ENCODE measurements at places on chromosomes 7 and 10.
A peak's percentile ranks its signal among the peaks of the same experiment; 100 is the strongest.

- no peak for DNase-seq
Observed at GRCh38 chr7:30041526-30042269, 13.5 kb downstream of the PLEKHA8 start.

GRCh38 chr10:31133792-31134310 is 102.2 kb upstream of the ZNF438 start:
- peak; percentile 52 for DNase-seq

DNA sequence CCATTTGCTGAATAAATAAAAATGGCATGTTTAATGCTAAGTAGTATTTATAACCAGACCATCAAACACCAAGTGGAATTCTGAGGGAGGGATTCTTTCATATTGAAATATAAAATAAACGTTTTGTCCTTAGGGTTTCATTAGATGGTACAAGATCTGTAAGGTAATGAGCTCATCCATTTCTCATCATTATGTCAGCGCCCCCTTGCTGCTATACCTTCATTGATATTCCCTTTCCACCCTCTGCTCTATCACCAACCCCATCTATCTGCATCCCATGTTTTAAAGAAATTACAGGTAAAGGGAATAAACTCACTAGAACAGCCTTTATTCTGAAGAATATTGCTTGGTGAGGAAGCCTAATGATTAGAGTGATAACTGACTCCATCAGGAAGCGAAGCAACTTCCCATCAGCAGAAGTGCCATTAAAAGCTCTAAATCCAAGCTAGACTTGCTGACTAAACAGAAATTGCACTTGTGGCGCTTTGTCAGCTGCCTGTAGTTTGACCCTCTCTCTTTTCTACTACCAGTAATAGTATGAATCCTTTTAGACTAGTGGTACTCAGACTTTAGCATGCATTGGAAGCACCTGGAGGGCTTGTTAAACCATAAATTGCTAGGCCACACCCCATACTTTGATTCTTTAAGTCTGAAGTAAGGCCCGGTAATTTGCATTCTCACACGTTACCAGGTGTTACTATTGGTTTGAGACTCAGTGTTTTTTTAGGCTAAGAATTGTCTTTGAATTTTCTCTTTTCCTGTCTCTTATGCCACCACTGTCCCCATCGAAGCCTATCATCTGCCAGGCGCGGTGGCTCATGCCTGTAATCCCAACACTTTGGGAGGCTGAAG is 27.5 kb downstream of the ADD3 start:
- DNase-seq = no peak

DNA sequence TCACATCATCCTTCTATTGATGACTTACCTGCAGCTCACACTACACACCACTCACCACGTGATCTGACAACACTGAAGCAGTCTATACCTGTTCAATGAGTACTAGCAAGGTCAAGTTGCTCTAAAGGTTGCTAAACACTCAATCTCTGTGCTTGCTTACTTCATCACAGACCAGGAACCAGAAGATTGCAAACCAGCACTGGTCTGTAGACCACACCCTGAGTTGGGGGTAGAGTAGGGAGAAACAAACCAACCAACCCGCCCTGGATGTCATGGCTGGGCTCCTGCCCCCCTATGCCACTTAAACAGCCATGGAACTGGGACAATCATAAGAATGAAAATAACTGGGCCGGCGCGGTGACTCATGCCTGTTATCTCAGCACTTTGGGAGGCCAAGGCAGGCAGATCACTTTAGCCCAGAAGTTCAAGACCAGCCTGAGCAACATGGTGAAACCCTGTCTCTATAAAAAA is 19.6 kb downstream of the DLG5 start:
- DNase-seq = no peak

- DNase-seq = no peak
Observed at GRCh38 chr7:41617987-41618386, 84.9 kb downstream of the INHBA start.

- DNase-seq = no peak
Observed at GRCh38 chr10:85667638-85668233, 698.9 kb downstream of the GRID1 start.

DNA sequence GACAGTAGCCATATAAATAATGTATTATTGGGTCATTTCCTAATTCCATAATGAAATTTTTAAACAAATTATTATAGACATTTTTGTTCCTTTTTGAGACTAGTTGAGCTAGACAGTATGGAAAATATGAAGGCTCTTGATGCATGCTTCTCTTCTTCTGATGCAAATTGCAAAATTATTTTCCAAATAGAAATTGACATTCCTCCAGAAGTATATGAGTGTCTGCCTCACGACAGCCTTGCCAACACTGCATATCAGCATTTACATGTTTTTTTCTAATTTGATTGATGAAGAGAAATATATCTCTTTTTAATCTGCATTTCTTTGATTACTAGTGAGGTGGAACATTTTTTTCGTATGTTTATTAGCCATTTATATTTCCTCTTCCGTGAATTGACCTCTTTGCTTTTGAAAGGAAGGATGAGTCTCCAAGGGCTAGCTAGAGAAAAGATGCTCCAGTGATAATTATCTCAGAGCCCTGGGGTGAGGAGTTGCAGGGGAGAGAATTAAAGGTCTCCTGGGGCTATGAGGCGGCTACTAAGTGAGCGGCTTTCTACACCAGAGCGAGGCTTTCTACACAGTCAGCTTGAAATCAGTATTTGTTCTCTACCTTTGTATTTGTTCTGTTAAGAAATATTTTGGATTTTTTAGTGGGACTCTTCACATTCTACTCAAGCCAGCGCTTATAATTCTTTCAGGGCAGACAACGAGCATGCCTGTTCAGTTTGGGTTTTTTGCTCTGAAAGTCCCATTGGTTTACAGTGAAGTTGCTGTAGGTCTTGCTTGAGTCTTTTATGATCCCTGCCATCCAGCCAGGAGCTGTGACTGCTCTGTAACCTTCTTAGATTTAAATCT is 712.2 kb upstream of the GALNT17 start:
- DNase-seq = no peak

- no peak for DNase-seq
Observed at GRCh38 chr7:106570948-106571418, 90.0 kb downstream of the CCDC71L start.

GRCh38 chr10:124349996-124350280 is 68.8 kb downstream of the OAT start:
- no peak for DNase-seq

DNA sequence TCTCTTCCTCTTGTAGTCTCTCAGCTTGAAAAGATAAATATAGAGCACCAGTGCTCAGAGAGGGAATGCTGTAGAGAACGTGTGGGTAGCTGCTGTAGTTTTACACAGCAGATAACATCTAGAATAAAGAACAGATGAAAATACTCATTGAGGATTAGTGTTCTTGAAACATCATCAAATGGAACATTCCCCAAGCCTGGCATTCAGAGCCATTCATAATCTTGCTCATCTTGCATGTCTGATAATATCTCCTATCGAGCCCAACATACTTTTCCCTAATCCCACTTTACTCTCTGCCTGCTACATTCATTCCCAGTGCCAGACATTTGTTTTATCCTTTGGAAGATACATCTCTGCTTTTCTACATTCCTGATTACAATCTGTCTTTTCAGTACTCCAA is 35.2 kb downstream of the MCU start:
- no peak for DNase-seq

- DNase-seq = no peak
Observed at GRCh38 chr7:19317461-19317860, 172.2 kb upstream of the FERD3L start.

- DNase-seq = no peak
Observed at GRCh38 chr10:43202657-43203447, 64.0 kb downstream of the RASGEF1A start.

GRCh38 chr10:117075064-117075463 is 63.0 kb downstream of the VAX1 start:
- no peak for DNase-seq

DNA sequence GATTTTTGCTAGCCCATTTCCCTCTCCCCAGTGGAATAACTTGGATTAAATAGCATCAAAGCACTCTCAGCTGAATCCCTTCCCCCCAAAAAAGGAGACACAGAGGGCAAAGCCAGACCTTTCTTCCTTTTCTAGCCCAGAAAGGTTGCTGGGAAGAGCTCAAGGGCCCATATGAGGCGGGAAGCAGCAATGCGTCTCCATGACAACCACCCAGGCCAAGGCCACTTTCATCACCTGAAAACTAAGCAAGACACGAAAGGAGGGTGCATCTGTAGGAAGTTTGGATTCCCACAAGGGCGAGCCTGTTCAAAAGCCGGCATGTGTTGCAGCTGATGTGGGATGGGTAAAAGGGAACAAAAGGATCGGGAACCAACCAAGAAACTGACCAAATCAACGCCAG is 229.1 kb downstream of the PLXNA4 start:
- DNase-seq = no peak

DNA sequence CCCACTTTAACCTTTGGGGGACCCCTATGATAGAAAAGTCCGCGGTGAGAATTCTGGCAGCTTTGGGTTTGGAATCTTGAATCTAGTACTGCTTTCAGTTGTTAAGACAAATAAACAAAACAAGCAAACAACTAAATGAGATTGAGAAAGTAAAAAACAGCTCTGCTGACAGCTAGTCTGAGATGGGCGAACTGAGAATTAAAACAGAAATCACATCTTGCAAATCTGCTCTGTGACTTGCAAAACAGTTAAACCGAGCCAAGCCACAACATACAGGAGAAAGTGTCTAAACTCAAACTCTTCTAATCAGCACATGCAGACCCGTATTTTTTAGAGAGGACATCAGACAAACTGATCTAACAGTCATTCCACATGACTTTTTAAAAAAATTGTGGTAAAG is 110.4 kb downstream of the SH2D4B start:
- DNase-seq = no peak

DNA sequence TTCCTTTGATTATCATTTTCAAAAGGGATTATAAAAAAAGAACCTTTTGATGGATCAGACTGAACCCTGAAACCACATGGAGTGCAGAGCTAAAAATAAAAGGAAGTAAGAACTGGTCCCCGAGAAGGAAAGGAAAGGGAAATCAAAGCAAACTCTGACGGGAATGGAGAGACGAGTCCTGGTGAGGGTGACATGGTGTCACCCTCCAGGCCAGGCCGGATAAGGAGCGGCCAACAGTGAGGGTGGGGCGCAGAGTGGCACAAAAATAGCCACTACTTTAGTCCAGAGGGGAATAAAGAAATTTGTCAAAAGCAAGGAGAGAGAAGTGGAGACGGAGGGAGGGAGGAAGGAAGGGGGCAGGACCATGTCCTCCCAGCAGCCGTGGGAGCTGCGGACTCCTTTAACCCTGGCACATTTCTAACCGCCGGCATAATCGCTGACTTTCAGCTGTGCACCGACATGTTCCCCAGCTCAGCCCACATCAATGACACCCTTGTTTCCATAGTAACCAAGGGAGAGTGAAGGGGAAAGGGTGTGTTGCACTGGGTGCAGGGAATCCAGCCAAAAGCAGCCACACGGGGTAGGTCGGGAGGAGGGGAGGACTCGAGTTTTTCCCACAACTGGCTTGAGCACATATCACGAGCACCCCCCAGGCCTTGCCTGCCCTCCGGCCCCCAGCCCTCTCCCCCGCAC is 29.7 kb downstream of the TRIM8 start:
- DNase-seq = no peak

GRCh38 chr7:134422008-134422407 is 36.9 kb downstream of the AKR1B1 start:
- peak; percentile 83 for DNase-seq

DNA sequence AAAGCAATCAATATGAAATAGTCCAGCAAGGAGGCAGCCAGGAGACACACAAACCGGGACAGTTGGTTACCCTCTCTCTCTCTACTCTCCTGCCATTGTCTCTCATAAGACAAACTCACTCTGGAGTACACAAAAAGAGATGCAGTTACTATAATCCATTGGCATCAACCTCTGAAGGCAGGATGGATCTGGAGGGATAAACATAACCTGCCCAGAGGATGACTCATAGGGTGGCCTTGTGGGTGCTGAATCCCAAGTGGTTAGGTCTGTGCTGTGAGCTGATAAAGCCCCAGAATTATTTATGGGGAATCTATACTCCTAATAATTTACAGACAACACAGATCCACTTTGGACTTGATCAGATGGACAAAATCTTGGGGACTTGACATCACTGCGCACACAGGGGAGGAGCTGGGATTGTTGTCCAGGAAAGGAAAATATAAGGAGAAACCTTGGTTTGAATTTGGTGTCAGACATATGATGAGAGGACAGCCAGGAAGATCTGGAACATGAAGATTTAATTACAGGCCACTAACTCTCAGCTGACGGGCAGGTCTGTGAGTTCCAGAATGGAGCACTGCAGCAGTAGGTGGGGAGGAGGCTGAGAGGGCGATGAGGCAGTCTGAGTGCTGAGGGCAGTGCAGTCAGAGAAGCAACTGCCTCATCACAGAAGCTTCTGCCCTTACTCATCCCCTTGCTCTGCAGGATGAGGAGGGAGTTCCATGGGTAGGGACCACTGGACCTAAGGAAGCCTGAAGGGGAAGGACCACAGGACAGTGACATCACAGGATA is 113.9 kb upstream of the PRSS58 start:
- no peak for DNase-seq

DNA sequence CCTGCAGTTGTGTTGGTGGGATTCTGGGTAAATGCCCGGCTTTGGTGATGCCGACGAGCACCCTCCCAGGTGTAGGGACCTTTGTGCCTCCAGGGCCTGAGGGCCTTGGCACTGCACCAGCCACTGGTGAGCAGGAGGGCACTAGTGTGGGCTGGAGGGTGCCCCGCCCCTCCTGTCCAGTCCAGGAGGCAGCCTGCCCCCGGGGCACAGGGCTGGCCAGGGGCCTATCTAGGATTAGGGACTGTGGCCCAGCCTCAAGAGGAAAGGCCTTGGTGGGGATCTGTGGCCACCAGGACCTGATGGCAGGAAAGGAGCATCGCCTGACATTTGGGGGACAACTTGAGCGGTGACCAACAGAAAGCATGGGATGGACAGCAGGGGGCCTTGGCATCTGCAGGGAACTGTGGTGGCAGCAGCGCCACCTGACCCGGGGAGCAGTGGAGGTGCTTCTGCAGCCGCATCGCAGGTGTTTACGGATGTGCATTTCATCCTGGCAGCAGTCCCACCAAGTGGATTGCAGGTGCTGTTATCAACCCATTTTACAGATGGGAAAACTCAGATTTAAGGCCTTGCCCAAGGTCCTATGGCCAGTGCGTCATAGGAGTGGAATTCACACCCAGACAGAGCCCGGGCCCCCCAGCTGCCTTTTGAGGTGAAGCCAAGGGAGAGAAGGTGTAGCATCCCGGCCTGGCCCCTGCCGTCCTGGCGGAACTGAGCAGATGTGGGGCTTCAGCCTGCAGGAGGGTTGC is 11.1 kb downstream of the ZNF316 start:
- no peak for DNase-seq

DNA sequence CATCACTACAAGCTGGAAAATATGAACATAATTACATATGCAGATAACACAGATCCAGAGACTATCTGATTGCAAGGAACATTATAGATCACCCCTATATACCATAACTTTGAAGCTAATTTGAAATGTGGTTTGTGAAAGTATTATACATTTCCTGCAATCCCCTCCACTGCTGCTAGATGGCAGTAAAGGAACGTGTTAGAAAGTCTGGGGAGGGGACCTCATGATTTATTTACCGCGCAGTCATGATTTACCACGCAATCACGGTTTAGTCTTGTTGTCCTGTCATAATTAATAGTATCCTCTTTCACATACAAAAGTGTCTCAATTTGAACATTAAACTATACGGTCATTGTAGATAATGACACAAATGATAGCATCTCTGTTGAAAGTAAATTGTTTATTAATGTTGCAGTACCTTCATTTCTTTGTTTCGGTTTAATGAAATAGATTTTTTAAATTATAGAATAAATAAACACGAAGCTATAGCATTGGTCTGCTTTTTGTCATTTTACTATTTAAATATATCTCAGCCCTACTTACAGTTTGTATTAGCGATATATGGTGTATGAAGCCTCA is 145.3 kb upstream of the PRSS1 start:
- DNase-seq = peak; percentile 61
